ENCODE measurements at places on chromosomes 12 and 14.

DNA sequence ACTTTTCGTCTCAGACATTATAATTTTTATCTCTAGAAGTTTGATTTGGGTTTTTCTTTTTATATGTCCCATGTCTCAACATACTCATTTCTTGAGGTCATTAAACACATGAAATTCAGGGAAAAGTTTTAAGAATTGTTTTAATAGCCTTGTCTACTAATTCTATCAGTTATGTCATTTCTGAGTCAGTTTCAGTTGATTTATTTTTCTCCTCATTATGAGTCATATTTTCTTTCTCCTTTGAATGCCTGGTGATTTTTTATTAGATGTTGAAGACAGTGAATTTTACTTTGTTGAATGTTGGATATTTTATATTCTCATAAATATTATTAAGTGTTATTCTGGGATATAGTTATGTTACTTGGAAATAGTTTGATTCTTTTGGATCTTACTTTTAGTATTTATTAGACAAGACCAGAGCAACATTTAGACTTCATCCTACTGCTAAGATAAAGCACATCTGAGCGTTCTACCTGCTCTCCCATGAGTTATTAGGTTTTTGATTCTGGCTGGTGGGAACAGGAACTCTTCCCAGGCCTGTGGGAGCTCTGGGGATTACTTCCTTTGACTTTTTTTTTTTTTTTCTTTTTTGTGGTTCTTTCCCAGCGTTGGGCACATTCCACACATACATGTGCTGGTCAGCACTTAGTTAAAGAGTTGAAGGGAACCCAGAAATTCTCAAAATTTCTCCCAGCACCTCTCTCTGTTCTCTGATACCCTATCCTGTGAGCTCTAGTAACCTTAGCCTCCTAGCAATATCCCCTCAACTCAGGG lies 1157.7 kb downstream of the BCL11B start:
- no peak for DNase-seq

- no peak for DNase-seq
Measured at GRCh38 chr12:104602896-104603295, 146.1 kb downstream of the CHST11 start.

DNA sequence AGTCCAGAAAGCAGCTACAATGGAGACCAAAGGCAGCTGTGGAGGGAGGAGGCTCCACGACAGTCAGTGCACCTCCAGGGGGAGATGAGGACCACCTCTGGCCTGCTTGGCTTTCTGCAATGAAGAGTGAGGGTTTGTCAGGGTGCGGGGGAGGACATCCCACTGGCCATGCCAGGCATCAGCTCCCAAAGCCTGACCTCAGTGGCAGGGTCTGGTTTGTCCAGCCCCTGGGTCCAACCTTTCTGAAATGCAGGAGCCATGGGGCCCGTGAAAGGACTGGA lies 35.2 kb downstream of the SLC6A12 start:
- no peak for DNase-seq

DNA sequence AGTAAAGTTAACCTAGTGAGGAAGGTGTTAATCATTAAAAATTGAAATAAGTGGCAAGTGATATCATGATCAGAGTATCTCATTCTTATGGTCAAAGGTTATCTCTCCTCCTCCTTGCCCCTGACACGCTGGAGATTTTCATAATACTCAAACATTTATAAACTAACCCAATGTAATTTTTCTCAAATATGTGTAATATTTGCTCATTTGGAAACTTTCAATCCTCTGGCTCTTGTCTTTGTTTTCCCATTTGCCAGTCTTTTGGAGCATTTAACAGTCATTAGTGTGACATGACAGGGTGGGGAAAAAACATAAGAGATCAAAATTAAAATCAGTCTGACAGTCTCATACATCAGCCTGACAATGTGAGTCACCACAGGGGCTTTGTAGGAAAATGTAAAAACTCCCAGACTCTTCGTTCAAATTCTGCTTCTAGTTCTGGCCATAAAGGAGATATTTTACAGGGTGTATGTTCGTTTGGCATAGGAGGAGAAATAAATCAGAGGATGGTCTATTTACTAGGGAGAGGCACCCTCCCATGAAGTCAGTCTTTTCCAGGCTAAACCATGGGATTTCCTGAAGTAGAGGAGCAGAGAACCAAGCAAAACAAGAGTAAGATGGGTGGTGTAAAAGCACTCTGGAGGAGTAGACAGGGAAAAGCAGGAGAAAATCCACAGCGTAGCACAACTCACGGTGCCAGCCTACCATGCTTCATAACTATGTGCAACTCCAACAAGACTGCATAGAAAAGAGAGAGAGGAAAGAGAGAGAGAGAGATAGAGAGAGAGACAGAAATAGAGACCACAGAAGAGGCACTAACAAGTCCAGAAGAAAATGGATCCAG lies 369.2 kb upstream of the PDE3A start:
- no peak for DNase-seq

- DNase-seq: no peak
Measured at GRCh38 chr12:113332688-113333417, 2.1 kb downstream of the SLC8B1 start.

- no peak for DNase-seq
Measured at GRCh38 chr14:68292441-68293215, 473.0 kb downstream of the RAD51B start.

- DNase-seq: no peak
Measured at GRCh38 chr14:91324606-91325575, 80.4 kb upstream of the GPR68 start.

GRCh38 chr12:111757361-111758119 lies 9.2 kb upstream of the ALDH2 start:
- DNase-seq: no peak

DNA sequence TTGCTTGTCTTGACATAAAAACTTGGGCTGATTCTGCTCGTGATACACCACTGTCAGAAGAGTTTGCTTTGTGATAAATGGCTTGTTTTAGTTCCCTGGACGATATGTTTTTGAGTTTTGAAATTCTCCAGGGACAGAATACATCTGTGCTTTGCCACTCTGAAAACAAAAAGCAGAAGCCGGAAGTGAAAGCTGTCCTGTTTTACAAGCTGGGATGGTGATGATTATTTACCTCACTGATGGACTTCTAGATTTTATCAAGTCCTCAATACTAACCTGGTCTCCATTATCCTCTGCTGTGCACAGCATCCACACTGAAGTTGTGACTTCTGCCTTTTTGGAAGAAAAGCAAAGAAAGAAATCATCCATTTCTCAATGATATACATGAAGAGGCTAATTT lies 251.6 kb downstream of the TRHDE start:
- no peak for DNase-seq

- no peak for DNase-seq
Measured at GRCh38 chr14:75279763-75280290, 1.2 kb downstream of the FOS start.
